Stimulated activated CD4-positive, alpha-beta T cell treated with anti-CD3 and anti-CD28 coated beads, Interleukin-15, amount 100 ng/mL, for 1 hour (primary cell): ENCODE measurements at places on chromosomes 4 and X.

- DNase-seq, result no peak
Measured at GRCh38 chr4:16860516-16860915, 37.9 kb downstream of the LDB2 start.

GRCh38 chrX:147069926-147070325 lies 255.4 kb upstream of the CXorf51A start:
- DNase-seq, result no peak

GRCh38 chrX:52874661-52875060 lies 6.8 kb upstream of the XAGE3 start:
- no peak for DNase-seq

- no peak for DNase-seq
Measured at GRCh38 chrX:19715711-19716638, 171.4 kb downstream of the SH3KBP1 start.

- DNase-seq, result no peak
Measured at GRCh38 chrX:56994375-56995270, 718 bp downstream of the SPIN3 start.

GRCh38 chr4:10084651-10085358 lies 31.8 kb downstream of the WDR1 start:
- no peak for DNase-seq

DNA sequence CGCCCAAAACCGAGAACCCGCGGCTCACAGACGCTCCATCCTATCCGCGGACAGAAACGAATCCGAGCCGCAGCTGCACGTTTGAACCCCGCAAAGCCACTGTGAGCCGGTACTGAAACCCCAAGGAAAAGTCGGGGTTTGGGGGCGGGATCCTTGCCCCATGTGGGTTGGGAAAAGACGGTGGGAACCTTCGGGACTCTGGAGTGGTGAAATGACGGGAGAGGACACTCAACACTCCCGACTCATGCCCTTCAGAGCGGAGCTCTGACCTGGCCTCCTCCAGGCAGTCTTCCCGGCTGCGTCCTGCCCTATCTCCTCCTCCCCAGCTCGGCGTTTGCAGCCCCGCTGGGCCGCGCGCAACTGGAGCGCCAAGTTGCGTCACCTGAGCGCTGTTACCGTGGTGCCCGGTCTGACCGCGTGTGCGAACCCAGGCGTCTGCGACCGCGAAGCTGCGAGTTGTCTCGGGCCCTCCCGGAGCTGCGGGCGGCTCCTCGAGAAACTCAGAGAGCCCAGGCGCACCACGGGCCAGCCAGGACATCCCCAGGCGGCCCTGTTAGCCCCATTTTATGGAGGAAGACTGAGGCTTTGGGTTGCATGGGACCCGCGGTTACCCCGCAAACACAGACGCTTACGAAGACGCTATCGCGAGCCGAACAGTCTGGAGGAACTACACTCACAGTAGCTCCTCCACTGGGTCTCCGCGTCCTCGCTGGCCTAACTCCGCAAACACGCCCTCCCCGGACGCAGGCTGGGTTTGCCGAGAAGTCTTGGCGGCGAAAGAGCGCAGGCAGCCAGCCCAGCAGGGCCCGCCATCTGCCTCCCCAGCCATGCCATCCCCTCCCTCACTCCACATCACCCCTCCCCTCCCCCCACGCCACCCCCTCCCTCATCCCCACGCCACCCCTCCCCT lies 20.3 kb upstream of the HMX1 start:
- no peak for DNase-seq

GRCh38 chr4:6017030-6017429 lies 1.2 kb downstream of the C4orf50 start:
- DNase-seq, result no peak

DNA sequence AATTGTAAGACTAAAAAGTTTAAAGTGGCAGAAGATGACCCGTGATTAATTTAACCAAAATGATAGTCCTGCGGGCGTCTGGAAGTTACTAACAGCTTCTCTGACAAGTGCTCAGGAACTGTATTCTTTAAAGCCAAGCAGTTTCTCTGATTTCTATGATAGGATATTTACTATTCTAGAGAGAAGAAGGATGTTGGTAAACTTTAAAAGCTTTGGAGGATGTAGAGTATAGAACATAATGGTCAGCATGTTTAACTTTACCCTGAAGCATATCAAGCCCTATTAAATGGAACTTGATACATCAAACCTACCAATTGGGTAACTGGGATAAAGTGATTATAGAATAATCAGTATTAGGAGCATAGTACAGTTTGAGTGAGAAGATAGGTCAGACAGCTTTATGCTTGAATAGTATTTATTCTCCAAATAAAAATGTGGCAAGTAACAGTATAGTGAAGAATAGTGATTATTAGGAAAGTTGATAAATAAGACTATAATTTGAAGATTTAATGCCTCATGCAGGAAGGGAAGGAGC lies 1.8 kb downstream of the STIM2 start:
- DNase-seq, result no peak

- DNase-seq, result no peak
Measured at GRCh38 chr4:158871335-158871724, 102.5 kb downstream of the FNIP2 start.

- no peak for DNase-seq
Measured at GRCh38 chrX:39931529-39932282, 166.1 kb downstream of the BCOR start.

DNA sequence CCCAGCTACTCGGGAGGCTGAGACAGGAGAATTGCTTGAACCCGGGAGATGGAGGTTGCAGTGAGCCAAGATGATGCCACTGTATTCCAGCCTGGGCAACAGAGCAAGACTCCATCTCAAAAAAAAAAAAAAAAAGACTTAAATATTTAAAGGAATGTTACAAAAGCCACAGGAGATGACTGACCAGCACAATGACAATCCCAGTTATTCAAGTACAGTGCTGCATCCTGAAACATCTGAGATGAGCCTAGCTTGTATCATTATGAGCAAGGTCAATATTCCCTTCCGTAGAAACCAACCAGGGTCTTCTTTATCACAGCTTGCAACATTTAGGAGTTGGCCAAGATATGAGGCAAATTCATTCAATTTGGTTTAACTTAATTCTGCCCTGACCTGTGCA lies 38.6 kb downstream of the LNX1 start:
- DNase-seq, result no peak

GRCh38 chr4:11857881-11858280 lies 429.2 kb upstream of the HS3ST1 start:
- no peak for DNase-seq

DNA sequence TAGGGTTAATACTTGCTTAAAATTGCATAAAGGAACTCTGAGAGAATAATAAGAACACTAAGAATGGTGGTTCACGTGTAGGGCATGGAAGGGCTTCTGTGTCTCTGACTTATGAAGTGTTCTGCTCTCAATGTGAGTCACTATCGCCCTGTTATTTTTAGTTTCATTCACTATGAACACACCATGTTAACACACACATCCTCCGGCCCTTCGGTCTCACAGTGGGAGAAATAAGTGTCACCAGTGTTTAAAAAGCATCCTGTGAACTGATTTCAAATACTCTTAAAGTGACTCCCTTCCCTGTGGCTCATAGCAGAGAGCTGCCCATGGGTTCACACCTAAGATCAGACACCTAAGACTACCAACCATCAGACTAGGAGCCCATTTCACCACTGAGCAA lies 33.8 kb upstream of the FGFBP2 start:
- DNase-seq, result no peak

- DNase-seq, result no peak
Measured at GRCh38 chr4:41181037-41181436, 33.3 kb downstream of the APBB2 start.

- DNase-seq, result no peak
Measured at GRCh38 chr4:140296335-140297220, 76.9 kb upstream of the SCOC start.
